Skeletal muscle cell (primary cell): ENCODE measurements at places on chromosomes 5 and 9.

GRCh38 chr9:2781336-2781735 lies 62.6 kb downstream of the PUM3 start:
- no peak for DNase-seq

DNA sequence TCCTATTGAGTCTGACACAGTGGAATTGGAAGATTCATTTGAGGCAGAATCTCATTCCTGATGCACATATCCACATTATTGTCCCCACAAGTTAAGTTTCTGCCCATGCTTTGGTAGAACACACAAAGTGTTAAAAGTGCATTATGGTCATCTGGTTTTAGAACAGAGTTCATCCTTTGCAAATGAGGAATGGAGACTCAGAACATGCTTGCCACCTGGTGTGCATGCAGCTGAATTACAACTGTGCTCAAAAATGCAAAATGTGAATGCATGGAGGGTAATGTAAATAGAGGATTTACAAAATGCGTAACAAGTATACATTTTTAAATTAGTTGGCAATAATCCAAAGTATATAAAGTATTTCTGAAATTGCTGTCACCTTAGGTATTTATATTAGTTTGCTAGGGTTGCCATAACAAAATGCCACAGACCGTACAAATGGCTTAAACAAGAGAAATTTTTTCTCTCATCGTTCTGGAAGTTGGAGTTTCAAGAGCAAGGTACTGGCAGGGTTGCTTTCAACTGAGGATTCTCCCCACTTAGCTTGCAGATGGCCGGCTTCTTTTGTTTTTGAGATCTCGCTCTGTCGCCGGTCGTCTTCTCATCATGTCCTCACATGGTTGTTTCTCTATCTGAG lies 671.1 kb downstream of the TAF11L14 start:
- DNase-seq, result no peak

- DNase-seq, result no peak
Observed at GRCh38 chr9:113310538-113310937, 7.4 kb upstream of the RNF183 start.

- peak; percentile 13 for DNase-seq
Observed at GRCh38 chr5:98415663-98416062, 357.8 kb upstream of the RGMB start.

DNA sequence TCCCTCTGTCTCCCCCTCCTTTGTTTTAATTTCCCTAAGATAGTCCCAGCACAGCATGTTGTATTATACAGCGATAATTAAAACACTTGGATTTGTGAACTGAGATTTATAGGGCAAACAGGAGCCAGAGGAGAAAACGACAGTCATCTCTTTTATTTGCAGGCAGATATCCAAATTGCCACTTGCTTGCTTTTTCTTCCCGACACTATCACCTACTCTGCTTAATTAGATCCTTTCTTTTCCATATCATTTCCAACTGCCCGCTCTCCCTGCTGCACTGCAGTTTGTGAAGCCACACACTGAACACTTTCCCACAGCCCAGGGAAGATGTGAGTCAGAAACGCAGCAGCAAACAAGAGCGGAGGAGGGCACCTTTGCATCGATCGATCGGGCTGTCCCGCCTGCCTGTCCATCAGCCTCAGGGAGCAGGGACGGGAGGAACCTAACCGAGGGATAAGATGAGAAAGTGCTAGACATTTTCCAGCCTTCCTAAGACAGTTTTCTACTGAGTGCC lies 35.8 kb upstream of the SPRY4 start:
- peak; percentile 55 for DNase-seq

GRCh38 chr5:102959055-102959454 lies 160.9 kb downstream of the GIN1 start:
- peak; percentile 73 for DNase-seq

DNA sequence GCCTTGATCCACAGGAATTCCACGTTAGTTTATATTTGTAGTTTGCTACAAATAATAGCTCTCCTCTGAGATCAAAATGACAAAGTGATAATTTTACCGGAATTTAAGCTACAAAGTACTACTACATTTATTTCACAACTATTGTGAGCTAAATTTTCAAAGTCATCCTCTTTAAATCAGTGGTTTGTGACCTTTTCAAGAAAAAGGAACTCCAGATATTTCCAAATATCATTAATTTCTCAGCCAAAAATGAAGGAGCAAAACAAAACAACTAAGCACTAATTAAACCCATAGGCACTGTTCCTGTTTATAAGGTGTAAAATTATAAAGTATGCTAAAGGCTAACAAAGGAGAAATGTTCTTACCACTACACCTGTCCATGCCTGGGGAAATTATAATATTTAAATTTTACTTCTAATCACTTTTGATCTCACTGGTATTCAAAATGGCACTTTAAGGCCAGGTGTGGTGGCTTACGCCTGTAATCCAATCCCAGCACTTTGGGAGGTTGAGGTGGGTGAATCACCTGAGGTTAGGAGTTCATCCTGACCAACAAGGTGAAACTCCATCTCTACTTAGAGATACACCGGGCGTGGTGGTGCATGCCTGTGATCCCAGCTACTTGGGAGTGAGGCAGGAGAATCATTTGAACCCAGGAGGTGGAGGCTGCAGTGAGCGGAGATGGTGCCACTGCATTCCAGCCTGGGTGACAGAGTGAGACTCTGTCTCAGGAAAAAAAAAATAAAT lies 77.5 kb downstream of the CEMIP2 start:
- no peak for DNase-seq

GRCh38 chr9:115142517-115143270 lies 24.7 kb upstream of the TNC start:
- DNase-seq, result peak; percentile 65

DNA sequence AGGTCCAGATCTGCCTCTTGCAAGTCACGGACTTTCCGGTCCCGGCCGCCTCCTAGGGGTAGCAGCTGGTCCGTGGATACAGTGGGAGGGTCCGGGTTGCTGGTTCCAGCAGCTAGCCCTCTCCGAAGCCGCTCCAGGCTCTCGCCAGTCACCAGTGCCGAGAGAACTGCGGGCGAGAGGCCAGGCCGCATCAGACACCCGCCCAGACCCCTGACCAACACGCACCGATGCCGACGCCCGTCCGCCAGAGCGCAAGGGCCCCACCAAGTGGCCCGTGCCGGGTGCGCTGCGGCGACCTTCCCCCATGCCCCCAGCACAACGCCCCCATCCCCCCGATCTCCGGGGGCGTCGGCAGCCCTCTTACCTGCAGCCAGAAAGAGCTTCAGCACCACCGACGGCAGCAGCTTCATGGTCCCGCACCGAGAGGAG lies 470 bp downstream of the HBEGF start:
- no peak for DNase-seq
